CD8-positive, alpha-beta memory T cell (primary cell): ENCODE measurements at places on chromosomes 2 and 18. TPM values are rescaled to one million over a fixed set of nuclear protein-coding genes. Genes with fewer than 3 reads are reported as not detected.
A peak's percentile ranks its signal among the peaks of the same experiment; 100 is the strongest.

Gene SCYGR6
- total RNA-seq, result not detected

Gene GULP1
- total RNA-seq, result not detected

Gene SULT1C4
- total RNA-seq, result not detected

Gene ANKRD44
- total RNA-seq, result 142 TPM

- DNase-seq, result no peak
- no peaks in the 10 kb centered on the region for H3K4me1 ChIP-seq
- no peaks in the 10 kb centered on the region for H3K36me3 ChIP-seq
- H3K27ac ChIP-seq, result no peak overlapping the region
- H3K27me3 ChIP-seq, result peaks cover 23% of the 10 kb centered on the region
- H3K4me3 ChIP-seq, result no peak overlapping the region
These were observed 1.9 kb downstream of the CNGA3 start for GRCh38 chr2:98348066-98348561.

DNA sequence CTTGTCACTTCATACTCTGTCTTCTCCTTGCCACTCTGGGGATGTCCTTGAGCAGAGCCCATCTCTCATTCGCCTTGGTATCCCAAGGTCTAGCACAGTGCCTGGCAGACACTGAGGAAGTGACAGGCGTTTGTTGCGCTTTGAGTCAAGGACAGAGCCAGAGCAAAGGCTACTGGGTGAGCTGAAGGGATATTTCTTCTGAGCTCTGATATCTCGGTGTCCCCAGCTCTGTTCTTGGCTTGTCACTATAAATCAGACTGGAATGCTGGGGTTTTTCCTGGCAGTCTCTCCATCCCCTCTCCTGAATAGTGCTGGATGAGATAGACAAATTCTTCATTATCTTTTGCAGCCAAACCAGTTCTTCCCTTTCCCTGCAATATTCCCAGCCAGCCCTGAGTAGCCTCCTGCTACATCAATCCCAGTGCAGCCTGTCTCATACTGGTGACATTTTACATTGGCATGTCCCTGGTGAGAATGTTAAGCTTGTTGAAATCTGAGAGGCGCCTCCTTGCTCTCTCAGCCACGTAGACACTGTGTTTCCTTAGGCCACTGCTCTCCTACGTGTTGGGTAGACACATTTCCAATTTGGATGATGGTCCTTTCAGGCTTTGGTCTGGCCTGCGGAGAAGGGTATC is 61.7 kb downstream of the CTIF start:
- no peak overlapping the region for H3K4me3 ChIP-seq
- no peaks in the 10 kb centered on the region for H3K27me3 ChIP-seq
- H3K4me1 ChIP-seq, result no peaks in the 10 kb centered on the region
- H3K27ac ChIP-seq, result no peak overlapping the region
- H3K36me3 ChIP-seq, result no peaks in the 10 kb centered on the region
- no peak for DNase-seq

- no peaks in the 10 kb centered on the region for H3K4me1 ChIP-seq
- no peak overlapping the region for H3K4me3 ChIP-seq
- no peaks in the 10 kb centered on the region for H3K36me3 ChIP-seq
- no peaks in the 10 kb centered on the region for H3K27me3 ChIP-seq
- H3K27ac ChIP-seq, result no peak overlapping the region
These were observed 22.0 kb downstream of the STARD6 start for GRCh38 chr18:54335638-54336173.

DNA sequence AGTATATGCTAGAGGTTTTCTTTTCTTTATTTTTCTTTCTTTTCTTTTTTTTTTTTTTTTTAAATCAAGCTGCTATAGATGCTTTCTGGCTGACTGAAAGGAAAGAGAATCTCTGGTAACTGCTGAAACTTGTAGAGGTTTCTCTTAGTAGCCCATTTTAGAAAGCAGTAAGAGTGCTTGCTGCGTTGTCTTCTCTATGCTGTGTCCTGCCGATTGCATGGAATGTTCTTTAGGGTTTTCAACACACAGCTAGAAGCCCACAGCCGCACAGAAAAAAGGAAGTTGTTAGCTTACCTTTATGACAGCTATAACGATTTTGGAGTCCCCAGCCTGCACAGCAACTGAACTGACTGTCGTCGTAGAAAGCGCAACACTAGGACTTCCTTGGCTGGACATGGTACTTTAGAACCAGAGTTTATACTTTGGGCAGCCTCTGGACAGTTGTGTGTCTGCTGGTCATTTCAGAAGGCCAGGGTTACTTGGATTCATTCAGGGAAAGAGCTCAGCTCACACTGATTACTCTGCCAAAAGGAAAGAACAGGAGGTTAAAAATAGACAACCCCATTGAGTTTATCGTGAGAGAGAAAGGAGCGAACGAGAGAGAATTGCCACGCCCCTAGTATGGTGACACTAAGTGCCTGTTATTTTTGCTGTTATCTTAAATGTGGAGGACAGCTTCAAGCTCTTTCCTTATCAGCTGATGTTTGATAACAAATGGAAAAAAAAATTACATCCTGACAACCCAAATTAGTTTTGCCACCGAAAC is at the start of gene CCDC141:
Gene CCDC141, minus strand, starts transcription at position 592 of the 766 bp plus-strand sequence. Its CDS starts 196 bp downstream, at position 396.
- DNase-seq, result peak; percentile 9
- peak within 1 kb of the TSS; percentile 62 for H3K4me3 ChIP-seq
- peaks cover 21% of the 10 kb centered on the region for H3K4me1 ChIP-seq
- no peaks in the 10 kb centered on the region for H3K36me3 ChIP-seq
- no peak within 1 kb of the TSS for H3K27ac ChIP-seq

DNA sequence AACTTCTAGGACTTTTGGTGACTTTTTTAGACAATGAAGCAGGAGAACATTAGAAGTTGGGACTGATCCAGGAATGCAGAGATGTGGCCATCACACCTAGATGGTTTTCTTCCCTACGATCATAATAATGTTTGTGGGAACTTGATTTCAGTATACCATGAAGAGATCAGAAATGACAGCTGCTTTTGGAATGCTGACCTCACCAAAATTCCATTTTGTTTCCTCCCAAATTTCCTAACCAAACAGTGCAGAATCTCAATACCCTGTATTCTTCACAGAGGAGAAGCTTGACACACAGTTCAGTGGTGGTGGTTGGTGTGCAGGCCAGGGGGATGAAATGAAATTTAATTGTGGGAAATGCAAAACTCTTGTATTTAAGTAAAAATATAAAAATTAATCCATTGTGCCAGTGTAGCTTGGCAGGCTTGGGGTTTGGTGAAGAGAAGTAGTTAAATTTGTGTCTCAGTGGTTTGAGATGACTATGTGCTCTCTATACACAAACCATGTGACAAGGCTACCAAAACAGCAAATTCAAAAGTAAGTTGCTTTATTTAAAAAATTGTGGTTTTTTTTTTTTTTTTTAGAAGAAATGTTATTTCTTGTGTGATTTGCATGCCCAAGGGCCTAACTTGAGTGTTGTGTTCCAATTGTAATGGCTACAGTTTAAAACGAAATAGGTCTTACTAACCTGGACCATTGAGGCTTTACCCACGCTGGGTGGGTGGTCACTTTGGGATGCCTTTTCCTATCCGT is 252.4 kb downstream of the LPIN1 start:
- H3K4me3 ChIP-seq, result no peak overlapping the region
- H3K27me3 ChIP-seq, result peaks cover 19% of the 10 kb centered on the region
- H3K27ac ChIP-seq, result no peak overlapping the region
- no peak for DNase-seq
- no peaks in the 10 kb centered on the region for H3K36me3 ChIP-seq
- no peaks in the 10 kb centered on the region for H3K4me1 ChIP-seq

DNA sequence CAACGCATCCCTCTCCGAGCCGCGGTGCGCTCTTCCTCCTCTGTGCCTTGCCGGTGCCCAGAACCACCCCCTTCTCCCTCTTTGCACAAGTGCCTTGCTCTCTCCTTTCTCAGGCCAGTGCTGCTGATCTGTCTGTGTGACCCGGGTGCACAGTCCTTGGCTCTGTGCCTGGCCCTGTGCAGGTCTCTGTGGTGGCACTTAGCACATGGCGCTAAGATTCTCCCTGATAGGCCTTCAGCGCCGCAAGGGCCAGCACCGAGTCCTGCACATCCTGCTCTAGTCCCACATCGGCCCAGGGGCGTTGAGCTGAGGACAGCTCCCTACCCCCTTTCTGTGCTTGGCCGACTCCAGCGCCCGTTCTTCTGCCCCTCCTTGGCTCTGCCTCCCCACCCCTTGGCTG is 136.1 kb downstream of the NEDD4L start:
- H3K27me3 ChIP-seq, result no peaks in the 10 kb centered on the region
- no peak overlapping the region for H3K27ac ChIP-seq
- no peak overlapping the region for H3K4me3 ChIP-seq
- no peak for DNase-seq

DNA sequence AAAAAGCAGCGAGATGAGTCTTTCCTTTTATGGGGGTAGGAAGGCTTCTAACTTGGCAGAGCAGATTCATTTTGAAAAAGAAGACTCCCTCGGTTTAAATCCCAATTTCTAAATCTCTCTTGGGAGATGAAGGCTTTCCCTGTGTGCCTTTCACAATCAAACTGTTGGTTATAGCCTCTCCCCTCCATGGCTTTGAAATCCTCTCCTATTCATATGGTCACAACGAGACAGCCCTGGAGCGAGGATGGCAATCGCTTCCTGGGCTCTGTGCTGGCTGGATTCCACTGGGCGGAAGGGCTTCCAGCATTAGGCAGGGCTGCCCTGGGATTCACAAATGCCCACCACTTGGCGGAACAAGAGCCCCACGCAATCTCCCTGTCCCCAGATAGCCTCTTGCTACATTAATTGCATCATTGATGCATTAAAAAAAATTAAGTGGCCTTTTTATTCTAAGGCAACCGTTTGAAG is 1.6 kb downstream of the CAVIN2 start:
- DNase-seq, result no peak
- no peak overlapping the region for H3K4me3 ChIP-seq
- H3K27ac ChIP-seq, result peak overlapping the region; percentile 64
- no peaks in the 10 kb centered on the region for H3K4me1 ChIP-seq
- no peaks in the 10 kb centered on the region for H3K36me3 ChIP-seq

DNA sequence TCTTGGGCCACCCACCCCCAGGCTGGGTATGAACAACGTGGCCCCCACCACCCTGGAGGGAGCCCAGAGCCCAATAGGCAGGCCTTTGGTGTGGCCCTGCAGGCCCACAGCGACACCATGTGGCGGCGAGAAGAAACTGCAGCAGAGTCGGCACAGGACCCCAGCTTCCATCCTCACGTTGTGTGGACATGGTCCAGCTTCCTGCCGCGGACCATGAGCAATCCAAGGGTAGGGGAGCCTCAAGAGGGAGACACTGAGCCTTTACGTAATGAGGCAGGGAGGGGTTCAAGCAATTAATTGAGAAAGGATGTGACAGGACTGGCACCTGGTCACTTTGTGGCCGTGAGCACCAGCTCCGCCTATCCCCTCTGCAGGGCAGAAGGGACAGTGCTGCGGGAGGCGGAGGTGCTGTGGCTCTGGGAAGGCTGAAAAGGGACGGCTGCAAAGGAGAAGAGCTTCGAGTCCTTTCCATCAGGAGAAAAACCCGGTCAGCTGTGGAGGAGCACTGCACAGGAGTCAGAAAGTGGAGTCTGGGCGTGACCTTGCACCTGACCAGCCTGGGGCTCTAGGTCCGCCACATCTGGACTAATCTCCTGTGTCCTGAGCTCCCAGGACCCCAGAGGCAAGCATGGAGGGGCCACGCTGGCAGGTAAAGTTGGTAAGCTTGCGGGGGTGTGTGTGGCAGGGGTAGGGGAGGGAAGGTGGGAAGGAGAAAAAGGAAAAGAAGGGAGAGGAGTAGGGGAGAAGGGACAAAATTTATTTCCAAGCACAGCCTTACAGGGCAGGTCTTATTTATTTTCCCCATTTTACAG is 44.9 kb downstream of the TMEM37 start:
- peak; percentile 8 for DNase-seq
- H3K36me3 ChIP-seq, result no peaks in the 10 kb centered on the region
- H3K4me1 ChIP-seq, result no peaks in the 10 kb centered on the region
- H3K27me3 ChIP-seq, result no peaks in the 10 kb centered on the region
- no peak overlapping the region for H3K27ac ChIP-seq

GRCh38 chr18:36153771-36154170 is 24.1 kb downstream of the ELP2 start:
- no peak for DNase-seq
- H3K4me1 ChIP-seq, result no peaks in the 10 kb centered on the region
- H3K27me3 ChIP-seq, result no peaks in the 10 kb centered on the region
- H3K36me3 ChIP-seq, result peaks cover 55% of the 10 kb centered on the region
- H3K4me3 ChIP-seq, result no peak overlapping the region

DNA sequence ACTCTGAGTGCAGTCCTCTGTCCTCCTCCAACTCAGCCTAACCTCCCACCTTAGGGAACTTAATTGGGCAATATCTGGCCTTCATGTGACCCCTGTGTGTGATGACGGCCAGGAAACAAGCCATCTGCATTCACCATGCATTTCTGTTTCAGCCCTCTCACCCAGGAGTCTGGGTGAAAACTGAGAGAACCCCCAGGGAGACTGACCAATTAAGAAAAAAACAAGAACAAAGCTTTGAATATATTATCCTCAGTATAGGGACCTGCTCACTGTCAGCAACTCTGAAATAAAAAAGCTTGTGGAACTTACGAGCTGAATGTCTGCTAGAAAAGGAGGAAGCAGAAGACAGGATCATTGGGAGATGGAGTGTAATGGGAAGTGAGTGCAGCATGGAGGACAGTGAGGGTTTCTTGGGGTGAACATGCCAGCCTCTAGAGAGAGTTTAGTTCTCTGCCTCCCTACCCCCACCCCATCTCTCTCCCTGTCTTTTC is 9.5 kb downstream of the MAPRE2 start:
- no peak for DNase-seq
- H3K4me3 ChIP-seq, result no peak overlapping the region
- H3K27ac ChIP-seq, result no peak overlapping the region
- peaks cover 64% of the 10 kb centered on the region for H3K4me1 ChIP-seq

DNA sequence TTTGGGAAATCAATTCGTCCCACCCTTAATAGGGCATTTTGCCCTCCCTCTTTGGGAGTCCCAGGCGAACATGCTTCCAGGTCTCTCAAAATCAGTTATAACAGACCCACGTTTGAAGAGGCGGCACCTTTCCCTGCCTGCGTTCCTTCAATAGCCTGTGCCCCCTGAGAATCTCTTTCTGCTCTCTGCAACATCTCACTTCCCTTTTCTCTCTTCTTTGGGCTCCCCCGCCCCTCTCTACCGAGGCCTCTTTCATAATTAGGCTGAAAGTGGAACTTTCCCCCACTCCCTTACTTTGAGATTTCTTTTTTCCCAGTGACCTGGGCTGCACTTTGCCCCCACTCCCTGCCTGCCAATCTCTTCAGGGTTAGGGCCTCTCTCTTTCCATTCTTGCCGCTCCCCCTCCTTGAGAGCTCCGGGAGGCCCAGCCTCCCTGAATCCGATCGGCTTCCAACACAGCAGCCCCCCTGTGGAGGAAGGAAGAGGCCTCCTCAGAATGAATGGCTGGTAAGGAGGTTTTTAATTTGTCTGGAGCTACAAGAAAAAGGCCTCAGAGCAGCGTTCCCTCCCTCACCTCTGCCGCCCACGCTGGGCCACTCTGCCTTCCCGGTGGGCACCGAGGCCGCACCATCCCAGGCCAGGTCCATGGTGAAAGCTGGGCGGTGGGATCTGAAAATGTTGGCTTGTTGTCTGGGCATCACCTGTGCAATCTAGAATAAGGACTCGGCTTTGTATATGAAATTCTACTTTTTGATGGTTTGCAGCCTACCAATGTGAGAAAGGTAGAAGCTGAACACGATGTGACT is 162.6 kb upstream of the SIX3 start:
- H3K4me1 ChIP-seq, result no peaks in the 10 kb centered on the region
- no peak overlapping the region for H3K27ac ChIP-seq
- no peaks in the 10 kb centered on the region for H3K27me3 ChIP-seq
- H3K36me3 ChIP-seq, result no peaks in the 10 kb centered on the region
- no peak overlapping the region for H3K4me3 ChIP-seq
